ENCODE measurements at places on chromosomes 1 and 21. TPM values are rescaled to one million over a fixed set of nuclear protein-coding genes. Genes with fewer than 3 reads are reported as not detected.

The FTCD gene
- 3.3 TPM for total RNA-seq

The CNKSR1 gene
- 11.3 TPM for total RNA-seq

The NASP gene
- total RNA-seq: 294 TPM

The OLFML2B gene
- total RNA-seq: 4.3 TPM

The CD1B gene
- not detected for total RNA-seq

The CYP2J2 gene
- total RNA-seq: 1.5 TPM

The KIF21B gene
- 26.6 TPM for total RNA-seq

The GPR157 gene
- total RNA-seq: 3.9 TPM

The SLC44A5 gene
- 11.7 TPM for total RNA-seq

The TNNI3K gene
- not detected for total RNA-seq

DNA sequence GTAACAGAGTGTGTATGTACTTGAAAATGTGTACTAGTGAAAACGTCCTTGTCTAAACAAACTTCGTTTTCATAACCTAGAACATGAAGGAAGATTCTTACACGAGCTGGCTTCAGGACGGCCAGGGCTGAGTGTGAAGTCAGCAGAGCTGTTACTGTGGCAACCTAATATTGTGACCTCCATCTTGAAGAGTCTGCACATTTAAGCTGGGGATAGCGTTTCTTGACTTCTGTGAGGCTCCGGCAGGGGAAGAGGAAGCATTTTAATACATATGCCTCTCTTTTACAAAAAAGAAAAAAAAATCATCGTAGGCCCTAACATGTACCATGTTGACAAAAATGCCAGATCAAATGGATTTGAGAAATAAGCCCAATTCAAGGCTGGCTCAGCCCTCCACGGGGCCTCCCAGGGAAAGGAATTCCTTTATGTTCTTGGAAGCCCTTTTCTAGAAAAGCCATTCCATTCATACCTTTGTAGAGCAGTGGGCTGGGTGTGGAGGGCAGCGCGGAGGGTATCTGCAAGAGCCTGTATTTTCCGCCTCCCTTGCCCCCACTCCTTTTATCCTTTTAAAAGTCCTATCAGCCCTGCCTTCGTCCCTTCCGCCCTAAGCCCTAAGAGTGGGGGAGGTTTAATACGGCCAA is 51.1 kb downstream of the SIM2 start:
- H3K27me3 ChIP-seq: peaks cover 28% of the 10 kb centered on the region
- peak overlapping the region; percentile 90 for H3K27ac ChIP-seq
- no peaks in the 10 kb centered on the region for H3K36me3 ChIP-seq
- DNase-seq: peak; percentile 98
- peak overlapping the region; percentile 21 for H3K4me3 ChIP-seq

DNA sequence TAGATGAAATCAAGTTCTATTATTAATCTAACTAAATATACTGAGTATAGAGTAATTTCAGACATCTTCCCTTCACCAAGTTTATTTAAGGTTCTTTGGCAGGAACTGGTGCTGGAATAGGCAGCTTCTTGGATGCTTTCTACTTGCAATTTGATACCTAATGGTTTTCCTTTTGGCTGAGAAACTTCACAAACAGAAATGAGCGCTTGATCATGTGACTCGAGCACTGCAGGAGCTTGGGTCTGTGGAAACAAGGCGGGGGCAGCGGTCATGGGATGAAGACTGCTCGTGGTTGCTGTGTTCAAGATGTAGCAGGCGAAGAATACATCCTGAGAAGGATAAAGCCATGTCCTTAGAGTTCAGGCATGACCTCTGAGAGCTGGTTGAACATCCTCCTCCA is 136.8 kb downstream of the PTPRC start:
- no peaks in the 10 kb centered on the region for H3K36me3 ChIP-seq
- no peak overlapping the region for H3K27ac ChIP-seq
- H3K27me3 ChIP-seq: no peaks in the 10 kb centered on the region
- no peak for DNase-seq
- no peak overlapping the region for H3K4me3 ChIP-seq

DNA sequence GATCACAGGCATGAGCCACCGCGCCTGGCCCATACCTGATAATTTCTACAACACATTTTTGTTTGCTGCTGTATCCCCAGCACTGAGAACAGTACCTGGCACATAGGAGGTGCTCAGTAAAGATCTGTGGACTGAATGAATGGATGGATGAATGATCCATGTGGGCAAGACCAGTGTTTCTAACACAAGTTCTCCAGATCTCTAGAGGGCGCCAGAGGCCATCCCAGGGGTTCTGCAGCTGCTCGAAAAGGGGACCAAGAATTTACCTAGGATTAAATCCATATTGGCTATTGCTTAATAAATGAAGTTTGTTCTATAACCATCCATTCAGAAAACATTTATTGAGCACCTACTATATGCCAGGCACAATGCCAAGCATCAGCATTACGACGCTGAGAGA is 167.7 kb downstream of the ACTL8 start:
- no peak overlapping the region for H3K4me3 ChIP-seq
- no peaks in the 10 kb centered on the region for H3K36me3 ChIP-seq
- no peaks in the 10 kb centered on the region for H3K4me1 ChIP-seq
- H3K27ac ChIP-seq: no peak overlapping the region
- no peaks in the 10 kb centered on the region for H3K27me3 ChIP-seq

- no peak for DNase-seq
- H3K36me3 ChIP-seq: no peaks in the 10 kb centered on the region
- H3K4me3 ChIP-seq: no peak overlapping the region
- no peaks in the 10 kb centered on the region for H3K4me1 ChIP-seq
- H3K27ac ChIP-seq: no peak overlapping the region
- H3K27me3 ChIP-seq: no peaks in the 10 kb centered on the region
These were observed 135.5 kb upstream of the KIAA1614 start for GRCh38 chr1:180777072-180777689.

DNA sequence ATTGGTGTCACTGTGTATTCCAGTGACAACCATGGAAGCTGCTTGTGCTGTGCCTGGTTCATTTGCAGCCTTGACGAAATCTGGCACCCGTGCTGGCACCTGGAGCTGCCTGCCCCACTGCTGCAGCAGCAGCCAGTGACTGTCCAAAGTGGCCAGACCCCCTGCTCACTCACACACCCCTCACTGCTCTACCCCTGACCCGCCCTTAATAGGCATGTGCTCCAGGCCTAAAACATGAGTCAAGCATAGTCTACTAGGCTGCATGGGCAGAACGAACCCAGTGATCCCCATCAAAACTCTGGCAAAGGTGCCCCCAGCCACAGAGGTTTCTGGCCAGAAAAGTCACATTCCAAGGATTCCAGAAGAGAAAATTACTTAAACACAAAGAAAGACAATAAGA is 7.7 kb downstream of the PRAMEF1 start:
- no peaks in the 10 kb centered on the region for H3K36me3 ChIP-seq
- H3K4me1 ChIP-seq: no peaks in the 10 kb centered on the region

DNA sequence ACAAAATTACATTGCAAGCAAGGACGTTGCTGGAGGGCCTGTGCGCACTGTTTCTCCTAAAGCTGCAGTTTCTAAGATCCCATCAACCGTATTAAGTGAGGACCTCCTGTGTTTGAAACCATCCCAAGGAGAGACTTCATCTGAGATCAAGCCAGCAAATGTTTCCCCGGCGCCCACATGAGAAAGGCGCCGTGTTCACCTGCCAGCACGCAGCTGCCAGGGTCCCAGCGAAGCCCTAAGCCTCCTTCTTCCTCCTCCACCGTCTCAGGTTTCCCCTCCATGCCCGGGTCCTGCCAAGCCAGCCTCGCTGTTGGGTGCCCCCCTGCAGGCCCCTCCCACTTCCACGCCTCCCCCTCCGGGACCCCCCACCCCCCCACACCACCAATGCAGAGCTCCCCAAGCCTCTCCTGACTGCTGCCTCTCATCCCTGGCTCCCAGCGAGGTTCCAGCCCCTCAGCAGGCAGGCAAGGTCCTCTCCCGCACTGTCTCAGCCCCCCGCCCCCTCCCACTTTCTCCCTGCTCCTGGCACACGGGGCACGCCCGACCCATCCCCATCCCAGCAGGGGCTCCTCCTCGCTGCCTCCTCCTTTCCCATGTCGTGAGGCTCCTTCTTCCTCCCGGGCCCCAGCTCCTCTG is 8.6 kb upstream of the TFF1 start:
- H3K27me3 ChIP-seq: no peaks in the 10 kb centered on the region
- no peaks in the 10 kb centered on the region for H3K36me3 ChIP-seq
- H3K4me1 ChIP-seq: no peaks in the 10 kb centered on the region
- no peak overlapping the region for H3K27ac ChIP-seq
- peak; percentile 30 for DNase-seq

GRCh38 chr1:156926175-156926574 is 5.7 kb downstream of the LRRC71 start:
- DNase-seq: no peak
- H3K4me1 ChIP-seq: peaks cover 14% of the 10 kb centered on the region
- no peak overlapping the region for H3K4me3 ChIP-seq
- H3K36me3 ChIP-seq: no peaks in the 10 kb centered on the region

- H3K27ac ChIP-seq: no peak overlapping the region
- no peak overlapping the region for H3K4me3 ChIP-seq
- H3K27me3 ChIP-seq: peaks cover 35% of the 10 kb centered on the region
- no peak for DNase-seq
- H3K4me1 ChIP-seq: peaks cover 6% of the 10 kb centered on the region
- H3K36me3 ChIP-seq: no peaks in the 10 kb centered on the region
These were observed 4.3 kb upstream of the PHLDA3 start for GRCh38 chr1:201473296-201473695.

- no peaks in the 10 kb centered on the region for H3K4me1 ChIP-seq
- peak; percentile 64 for DNase-seq
- no peaks in the 10 kb centered on the region for H3K36me3 ChIP-seq
- H3K27me3 ChIP-seq: no peaks in the 10 kb centered on the region
- no peak overlapping the region for H3K27ac ChIP-seq
These were observed 46.5 kb upstream of the RNF11 start for GRCh38 chr1:51189421-51190073.

- H3K27ac ChIP-seq: no peak overlapping the region
- no peak overlapping the region for H3K4me3 ChIP-seq
- H3K4me1 ChIP-seq: 0 out of 2 replicates have a peak, but pooled peaks cover 5% of the 10 kb centered on the region
- H3K36me3 ChIP-seq: no peaks in the 10 kb centered on the region
- H3K27me3 ChIP-seq: no peaks in the 10 kb centered on the region
These were observed 25.3 kb downstream of the PIK3C2B start for GRCh38 chr1:204469304-204469703.

Data from GM23338 (cell line).